ENCODE measurements at places on chromosomes 7 and 10. TPM values are rescaled to one million over a fixed set of nuclear protein-coding genes. Genes with fewer than 3 reads are reported as not detected.
A peak's percentile ranks its signal among the peaks of the same experiment; 100 is the strongest.

GRCh38 chr7:80637911-80638765 is at the start of gene CD36:
CD36 (plus strand) TSS chr7:80638642; CDS start chr7:80646741, 8,099 bp downstream.
- DNase-seq, result no peak

DYDC2 gene
- 0.47 TPM for total RNA-seq

CCDC146 gene
- 0.25 TPM for total RNA-seq

DNA sequence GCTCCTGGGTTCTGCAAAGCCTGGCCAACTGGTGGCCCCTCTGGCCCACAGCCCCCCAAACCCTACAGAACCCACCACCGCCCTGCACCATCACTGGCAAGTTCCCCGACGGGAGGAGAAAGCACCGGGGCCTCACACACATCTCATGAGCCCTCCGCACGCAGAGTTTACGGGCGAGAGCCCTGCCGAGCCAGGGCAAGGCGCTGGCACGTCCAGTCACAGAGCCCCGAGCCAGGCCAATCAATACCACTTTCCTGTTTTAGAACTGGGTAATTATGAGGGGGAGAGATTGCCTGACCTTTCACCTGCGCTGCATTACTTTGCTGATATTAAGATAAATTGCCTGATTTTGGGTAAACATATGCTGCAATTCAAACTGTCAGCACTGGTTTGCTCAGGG is 113.3 kb downstream of the EBF3 start:
- no peak for DNase-seq

DNA sequence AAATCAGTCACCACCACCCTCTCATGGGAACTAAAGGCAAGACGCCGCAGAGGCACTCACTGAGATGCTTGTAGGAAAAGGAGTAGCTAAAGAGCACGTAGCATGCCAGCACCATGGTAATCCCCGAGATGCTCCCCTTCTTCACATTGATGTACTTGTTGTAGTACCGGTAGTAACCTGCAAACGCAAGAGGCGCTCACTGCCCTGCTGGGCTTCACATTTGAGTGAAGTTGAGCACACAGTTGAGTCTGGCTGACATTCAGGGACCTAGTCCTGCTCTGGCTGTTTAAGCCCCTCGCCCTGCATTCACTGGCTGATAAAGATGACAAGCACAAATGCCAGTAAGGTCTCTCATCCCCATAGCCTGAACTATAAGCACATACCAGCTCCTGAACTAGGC is 6.9 kb downstream of the ATP5MF start:
- no peak for DNase-seq

NCF1 gene
- not detected for total RNA-seq

FBXO24 gene
- total RNA-seq, result not detected

CAV1 gene
- total RNA-seq, result 210 TPM

DNA sequence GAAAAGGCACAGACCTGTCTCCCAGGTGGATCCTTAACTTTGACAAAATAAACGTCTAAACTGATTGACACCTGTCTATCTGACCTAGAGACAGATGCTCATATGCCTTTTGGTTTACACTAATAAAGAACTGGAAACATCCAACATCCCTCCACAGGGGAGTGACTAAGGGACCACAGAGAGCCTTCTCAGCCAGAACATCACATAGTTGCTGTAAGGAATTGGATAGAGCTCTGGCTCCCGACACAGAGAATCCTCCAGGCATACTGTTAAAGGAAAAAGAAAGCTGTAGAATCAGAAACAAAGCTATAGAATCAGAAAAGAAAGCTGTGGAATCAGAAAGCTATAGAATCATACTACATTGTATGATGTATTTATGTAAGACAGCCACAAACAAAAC is 258.8 kb downstream of the STK31 start:
- no peak for DNase-seq

- DNase-seq, result peak; percentile 53
Observed at GRCh38 chr7:125670926-125671572, 741.4 kb upstream of the POT1 start.

CYP3A5 gene
- total RNA-seq, result not detected

DNA sequence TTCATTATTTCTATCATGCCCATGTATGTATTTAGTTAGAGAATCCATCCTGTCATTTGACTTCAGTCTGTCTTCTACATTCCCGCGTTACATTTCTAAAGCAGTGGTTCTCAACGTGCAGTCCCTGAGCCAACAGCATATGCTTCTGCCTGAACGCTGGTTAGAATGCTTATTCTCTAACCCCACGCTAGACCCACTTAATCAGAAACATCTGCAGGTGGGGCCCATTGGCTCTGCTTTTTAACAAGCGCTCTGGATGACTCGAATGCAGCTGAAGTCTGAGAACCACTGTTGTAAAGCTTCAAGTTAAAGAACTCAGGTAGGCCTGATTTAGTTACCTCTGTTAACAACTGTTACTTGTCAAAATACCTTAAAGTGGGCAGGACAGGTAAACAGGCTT is 38.2 kb downstream of the NEUROD6 start:
- DNase-seq, result no peak

DNA sequence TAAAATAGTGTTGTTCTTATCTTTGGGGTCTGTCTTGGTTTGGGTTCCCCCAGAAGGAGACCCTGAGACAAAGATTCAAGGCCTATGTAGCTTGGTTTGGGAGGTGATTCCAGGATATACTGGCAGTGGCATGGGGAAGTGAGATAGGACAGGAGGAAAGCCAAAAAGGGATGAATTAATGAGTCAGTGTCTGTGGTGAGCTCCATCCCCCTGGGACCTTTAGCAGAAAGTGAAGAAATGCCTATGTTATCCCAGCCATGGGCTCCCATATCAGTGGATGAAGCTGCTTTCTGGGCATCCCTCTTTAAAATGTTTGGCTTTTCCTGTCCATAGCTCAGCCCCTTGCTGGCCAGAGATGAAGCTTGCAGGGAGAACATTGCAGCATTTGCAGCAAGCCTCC is 217.0 kb upstream of the CTBP2 start:
- DNase-seq, result no peak

DNA sequence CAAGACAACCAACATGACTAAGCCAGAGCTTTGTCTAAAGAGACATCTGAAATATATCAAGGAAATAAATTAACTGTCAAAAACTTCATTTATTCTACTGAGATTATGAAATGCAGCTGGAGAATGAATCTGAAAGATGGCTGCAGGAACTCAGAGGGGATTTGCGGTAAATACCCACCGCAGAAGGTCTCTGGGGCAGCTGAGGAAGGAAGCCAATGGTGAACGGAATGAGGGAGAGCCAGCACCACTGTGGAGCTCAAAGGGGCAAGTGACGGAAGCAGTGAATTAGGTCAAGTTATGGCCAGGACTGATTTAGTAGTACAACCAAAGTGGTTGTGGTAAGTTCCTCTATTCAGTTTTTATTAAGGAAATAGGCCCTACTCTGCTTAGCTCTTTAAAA is 215.3 kb upstream of the GLI3 start:
- DNase-seq, result no peak

GAD2 gene
- not detected for total RNA-seq

CYP3A7 gene
- total RNA-seq, result not detected

TRIL gene
- not detected for total RNA-seq

- no peak for DNase-seq
Observed at GRCh38 chr7:80885757-80886156, 33.1 kb downstream of the SEMA3C start.

DNA sequence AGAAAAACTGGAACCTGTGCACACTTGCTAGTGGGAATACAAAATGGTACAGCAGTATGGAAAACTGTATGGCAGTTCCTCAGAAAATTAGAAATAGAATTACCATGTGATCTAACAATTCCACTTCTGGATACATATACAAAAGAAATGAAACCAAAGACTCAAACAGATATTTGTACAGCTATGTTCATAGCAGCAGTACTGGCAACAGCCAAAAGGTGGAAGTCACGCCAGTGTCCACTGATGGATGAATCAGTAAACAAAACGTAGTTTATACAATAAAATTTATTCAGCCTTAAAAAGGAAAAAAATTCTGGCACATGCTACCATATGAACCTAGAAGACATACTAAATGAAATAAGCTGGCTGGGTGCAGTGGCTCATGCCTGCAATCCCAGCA is 23.0 kb downstream of the IDE start:
- no peak for DNase-seq

GPR26 gene
- not detected for total RNA-seq

- no peak for DNase-seq
Observed at GRCh38 chr7:80466636-80467035, 45.2 kb downstream of the GNAT3 start.

DNA sequence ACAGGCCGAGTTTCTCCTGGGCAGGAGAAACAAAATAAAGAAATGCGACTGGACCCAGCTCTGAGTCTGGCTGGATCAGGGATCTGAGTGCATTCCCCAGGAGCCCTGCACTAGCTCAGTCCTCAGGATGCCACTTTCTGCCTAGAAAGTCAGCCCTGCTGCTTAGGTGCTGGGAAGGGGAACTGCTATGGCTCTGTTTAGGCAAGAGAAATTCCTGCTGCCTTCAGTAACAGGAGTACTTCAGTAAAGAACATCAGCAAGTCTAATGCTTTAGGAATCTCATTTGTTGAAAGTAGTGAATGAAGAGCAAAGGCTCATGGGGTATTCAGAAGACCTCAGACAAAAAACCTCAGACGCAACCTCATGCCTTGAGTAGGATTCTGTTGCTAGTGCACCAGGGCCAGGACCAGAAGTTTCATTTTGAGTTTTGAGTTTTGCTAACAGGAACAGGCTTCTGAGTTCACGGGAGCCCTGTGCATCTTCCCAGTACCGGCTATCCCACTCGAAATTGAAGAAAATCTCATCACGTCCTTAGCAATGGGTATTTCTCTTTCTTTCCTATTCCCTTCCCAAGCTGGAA is 170.8 kb upstream of the CDCA7L start:
- no peak for DNase-seq

NXPH1 gene
- not detected for total RNA-seq

DNA sequence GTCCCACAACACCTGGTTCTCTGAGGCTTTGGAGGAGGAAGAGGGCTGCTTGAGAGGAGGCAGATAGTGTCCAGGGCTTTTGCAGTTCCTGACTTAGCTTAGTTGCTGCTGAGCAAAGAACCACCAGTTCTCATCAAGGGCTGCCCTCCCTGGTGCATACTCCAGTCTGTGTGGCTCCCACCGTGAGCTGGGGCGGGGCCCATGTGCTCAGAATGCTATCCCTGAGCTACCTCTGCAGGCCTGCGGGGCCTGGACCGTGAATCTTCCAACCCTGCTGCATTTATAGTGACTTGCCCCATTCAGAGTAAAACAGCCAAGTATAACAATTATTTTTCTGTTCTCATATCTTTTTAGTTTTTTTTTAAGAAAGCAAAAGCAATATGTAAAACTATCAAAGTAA is 49.2 kb downstream of the TACR2 start:
- no peak for DNase-seq

All from H4 (cell line).